ENCODE measurements at places on chromosomes 13 and 19. TPM values are rescaled to one million over a fixed set of nuclear protein-coding genes. Genes with fewer than 3 reads are reported as not detected.

Gene GPR4
- total RNA-seq: not detected

Gene PNMA8B
- total RNA-seq: not detected

Gene SWSAP1
- total RNA-seq: 2.6 TPM

Gene SYNE4
- 3.2 TPM for total RNA-seq

Gene ELSPBP1
- not detected for total RNA-seq

Gene KLF12
- 28.1 TPM for total RNA-seq

Gene ZNF296
- total RNA-seq: 5.3 TPM

DNA sequence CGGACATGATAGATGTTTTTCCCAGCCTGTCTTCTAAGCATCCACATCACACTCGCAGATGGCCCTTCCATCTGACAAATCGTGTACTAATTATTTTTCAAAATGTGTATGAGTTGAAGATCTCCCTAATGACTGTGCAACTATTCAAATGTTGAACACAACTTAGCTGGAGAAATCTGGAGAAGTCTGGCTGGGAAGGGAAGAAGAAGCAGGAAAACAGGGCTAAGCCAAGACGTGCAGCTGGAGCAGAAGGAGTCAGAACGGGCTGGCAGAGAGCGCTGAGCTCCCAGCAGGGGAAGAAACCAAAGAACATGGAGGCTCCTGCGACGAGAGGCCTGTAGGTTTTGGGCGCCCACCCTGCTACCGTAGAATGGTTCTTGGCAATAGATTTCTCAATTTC, 13.2 kb upstream of the LATS2 start:
- peak; percentile 30 for DNase-seq

DNA sequence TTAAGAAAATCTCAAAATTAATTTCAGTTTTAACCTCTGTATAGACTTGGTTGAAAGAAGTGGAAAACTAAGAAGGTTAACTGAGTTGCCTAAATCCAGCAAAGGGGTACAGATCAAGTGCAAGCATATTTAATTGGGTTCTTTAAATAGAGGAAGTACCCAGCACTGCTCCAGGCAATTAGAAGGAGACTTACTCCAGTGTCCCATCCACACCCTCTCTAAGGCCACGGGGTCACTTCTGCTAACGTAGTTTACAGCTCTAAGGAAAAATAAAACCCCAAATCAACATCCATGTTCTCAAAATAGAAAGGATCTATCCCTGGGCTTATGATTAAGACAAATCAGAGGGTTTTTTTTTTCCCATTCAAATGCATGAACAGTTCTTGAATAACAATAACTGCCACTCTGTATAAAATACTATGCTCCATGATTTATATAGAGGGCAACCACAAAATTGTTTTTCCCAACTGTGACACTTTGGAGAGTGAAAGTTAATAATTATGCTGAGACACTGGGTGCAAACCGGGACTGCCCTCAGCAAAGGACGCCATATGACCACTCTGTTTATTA, 4.6 kb downstream of the FRY start:
- no peak for DNase-seq

DNA sequence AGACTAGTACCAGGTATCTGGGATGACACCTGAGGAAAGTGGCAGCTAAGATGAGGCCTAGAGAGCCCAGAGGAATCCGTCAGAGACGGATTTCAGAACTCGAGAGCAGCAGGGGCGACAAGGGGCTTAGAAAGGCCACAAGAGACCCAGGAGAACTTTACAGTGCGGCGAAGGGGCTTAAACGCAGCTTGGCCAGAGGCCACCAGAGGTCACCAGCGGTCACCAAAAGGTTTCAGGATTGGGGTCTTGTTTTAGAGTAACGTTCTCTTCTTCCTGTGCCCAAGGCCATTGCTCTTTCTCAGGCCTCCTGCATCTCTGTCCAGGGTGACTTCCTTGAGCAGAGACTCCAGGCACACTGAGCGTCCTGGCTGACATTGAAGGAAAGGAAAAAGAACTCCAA, 2.2 kb downstream of the ZSCAN22 start:
- peak; percentile 51 for DNase-seq

- DNase-seq: no peak
These were observed 11.6 kb downstream of the URI1 start for GRCh38 chr19:29953352-29954247.

DNA sequence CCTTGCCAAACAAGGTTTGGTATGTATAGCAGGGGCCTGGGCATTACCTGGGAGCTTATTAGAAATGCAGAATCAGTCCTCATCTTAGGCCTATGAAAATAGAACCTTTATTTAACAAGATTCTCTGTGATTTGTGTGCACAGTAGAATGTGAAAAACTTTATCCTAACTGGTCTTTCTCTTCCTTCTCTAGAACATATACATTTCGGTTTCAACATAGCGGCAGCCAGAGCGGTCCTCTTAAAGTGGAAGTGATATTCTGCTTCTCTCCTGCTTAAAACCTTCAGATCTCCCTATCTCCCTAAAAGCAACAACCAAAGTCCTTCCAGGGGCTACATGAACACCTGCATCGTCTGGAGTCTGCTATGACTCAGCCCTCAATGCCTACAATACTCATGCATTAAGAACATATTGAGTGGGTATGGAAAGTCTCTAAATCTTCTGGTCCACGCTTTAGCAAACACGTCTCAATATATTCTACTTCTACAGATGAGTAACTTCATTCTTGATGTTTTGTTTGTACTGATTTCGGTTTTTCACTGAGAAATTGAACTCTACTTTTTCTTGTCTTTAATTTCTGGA, 84.5 kb downstream of the SPRY2 start:
- no peak for DNase-seq

DNA sequence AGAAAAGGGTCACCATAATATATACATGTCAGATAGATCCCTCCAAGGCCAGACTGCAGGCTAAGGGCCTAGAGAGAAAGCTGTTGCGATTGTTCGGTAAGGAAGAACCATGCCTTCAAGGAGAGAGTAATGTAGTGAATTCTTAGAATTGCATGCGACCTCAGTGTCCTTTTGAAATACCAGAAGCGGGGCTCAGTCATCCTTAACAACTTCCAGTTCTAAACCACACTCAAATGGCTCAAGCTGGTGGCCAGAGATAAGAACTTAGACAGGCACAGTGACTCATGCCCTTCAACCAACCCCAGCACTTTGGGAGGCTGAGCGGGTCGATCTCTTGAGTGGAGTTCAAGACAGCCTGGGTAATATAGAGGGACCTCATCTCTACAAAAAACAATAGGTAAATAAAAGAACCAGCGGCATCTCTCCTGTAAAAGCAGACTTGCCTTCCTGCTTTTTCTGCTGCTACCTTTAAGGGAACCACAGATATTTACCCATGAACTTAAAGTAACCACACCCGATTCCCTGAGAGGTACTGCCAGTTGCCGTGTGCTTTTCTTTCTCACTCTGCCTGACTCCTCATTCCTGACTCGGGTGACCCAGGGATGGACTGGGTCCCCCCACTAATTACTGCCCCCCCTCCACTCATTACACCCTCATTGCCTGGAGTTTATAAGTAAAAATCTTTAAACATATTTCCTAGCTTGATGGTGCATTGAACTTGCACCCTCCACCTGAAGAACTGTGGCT, 15.4 kb upstream of the SIGLEC6 start:
- peak; percentile 55 for DNase-seq

DNA sequence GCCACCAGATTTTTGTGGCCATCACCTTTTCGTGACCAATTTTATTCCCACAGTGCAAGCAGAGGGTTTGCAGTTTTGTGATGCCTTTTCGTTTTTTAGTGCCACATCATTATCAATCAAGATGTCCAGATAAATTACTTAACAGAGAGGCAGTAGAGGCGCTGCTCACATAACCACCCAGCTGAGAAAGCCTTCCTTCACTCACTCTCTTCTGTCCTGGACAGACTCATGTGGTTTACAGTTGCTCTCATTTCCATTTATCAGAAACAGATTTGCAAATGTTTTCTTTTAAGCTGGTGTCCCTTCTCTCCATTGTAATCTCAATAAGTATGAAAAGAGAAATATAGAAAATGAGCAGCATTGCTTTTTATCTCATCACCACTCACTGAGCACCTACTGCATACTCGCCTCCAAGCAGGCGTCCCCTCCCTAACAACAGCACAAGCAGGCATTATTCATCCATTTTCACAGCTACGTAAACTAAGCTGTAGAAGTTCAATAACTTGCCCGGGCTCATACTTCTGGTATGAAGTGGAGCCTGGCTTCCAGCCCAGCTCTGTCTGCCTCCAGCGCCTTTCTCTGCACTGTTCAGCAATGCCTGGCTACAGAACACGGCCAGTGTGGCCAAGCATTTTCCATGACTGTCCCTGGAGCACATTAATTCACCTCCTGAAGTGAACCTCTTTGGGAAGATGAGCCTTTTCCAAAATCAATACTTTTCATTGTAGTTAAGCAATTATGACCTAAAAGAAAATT, 34.6 kb upstream of the KATNAL1 start:
- no peak for DNase-seq

GRCh38 chr13:33489563-33489962, 204.0 kb upstream of the STARD13 start:
- no peak for DNase-seq

GRCh38 chr13:32969516-32969941, 46.7 kb upstream of the KL start:
- DNase-seq: no peak

DNA sequence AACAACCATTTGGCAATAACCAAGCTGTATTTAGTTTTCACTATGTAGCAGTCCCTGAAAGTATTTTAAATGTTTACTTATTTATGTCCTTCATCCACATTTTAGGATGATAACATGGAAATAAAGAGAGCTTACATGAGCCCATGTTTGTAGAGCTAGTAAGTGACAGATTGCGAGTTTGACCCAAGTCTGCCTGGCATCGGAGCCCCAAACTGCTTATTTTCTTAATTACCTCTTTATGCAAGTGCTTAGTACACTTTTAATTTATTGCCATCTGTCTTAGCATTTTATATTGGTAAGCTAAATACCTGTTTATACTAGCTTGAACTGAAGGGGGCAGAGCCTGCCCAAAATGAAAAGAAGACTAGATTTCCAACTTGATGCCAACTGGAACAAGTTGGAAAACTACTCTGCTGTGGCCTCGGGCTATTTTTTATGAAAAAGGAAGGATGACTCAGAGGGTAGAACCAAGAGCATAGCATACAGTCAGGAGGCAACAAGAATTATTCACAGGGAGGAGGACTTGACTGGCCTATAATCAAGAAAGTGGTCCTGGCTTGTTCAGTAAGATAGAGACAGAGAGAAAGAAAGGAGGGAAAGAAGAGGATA, 150.2 kb downstream of the NDFIP2 start:
- no peak for DNase-seq

- no peak for DNase-seq
These were observed 1861.3 kb downstream of the PCDH9 start for GRCh38 chr13:65368832-65369231.

GRCh38 chr19:45793876-45794275, 1.2 kb upstream of the DMWD start:
- DNase-seq: no peak

GRCh38 chr13:38366954-38367645, 17.4 kb downstream of the UFM1 start:
- DNase-seq: no peak

GRCh38 chr13:77412116-77412635, 85.3 kb upstream of the MYCBP2 start:
- no peak for DNase-seq

- no peak for DNase-seq
These were observed 21.2 kb upstream of the TOMM40 start for GRCh38 chr19:44869733-44870470.

DNA sequence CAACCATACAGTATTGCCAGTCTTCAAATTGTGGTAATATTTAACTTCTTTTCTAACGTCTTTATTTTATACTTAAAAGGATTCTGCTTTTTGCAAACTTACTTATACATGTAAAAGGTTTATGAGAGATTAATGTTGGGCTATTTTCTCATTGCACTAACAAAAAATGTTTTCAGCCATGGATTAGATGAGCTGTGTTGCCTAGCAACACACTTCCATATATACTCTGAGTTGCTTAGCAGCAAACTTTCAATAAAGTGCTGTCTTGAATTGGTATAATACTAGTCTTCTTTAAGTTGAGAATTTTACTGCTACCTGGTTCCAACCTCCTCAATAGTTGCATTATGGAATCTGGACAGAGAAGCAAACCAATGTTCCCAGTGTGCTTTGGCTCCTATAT, 777.4 kb upstream of the PCDH9 start:
- DNase-seq: no peak

- DNase-seq: no peak
These were observed 7.2 kb downstream of the GJB2 start for GRCh38 chr13:20185366-20186056.

GRCh38 chr13:75838366-75839005, 202.4 kb downstream of the LMO7 start:
- DNase-seq: no peak

- DNase-seq: no peak
These were observed 21.3 kb downstream of the ZNF77 start for GRCh38 chr19:2923510-2923909.

- peak; percentile 74 for DNase-seq
These were observed 557 bp downstream of the PSPC1 start for GRCh38 chr13:19782049-19782726.

DNA sequence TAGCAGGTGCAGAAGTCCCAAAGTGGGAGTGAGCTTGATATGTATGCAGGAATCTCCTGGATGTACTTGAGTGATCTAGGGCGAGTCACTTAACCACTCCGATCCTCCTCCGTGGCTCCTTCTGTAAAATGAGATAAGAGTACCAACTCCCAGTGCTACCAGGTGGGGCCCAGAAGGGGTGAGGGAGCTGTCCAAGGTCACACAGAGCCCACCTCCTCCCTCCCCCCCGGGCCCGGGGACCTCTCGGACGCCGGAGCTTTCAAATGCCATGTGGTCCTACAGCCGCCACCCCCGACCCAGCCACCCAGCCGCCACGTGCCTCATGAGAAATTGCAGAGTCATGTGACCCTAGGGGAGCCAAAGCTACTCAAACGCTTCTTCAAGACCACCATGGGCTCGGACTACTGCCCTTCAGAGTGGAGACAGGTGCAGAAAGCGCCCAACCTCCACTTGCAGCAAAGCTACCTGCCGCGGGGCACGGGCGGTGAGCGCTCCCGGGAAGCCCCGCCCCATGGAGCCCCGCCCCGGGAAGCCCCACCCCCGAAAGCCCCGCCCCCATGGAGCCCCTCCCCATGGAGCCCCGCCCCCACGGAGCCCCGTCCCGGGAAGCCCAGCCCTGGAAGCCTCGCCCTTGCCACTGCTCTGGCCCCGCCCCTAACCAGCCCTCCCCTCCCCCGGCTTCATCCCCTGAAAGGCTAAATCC, 10.1 kb upstream of the ZNF358 start:
- DNase-seq: no peak

DNA sequence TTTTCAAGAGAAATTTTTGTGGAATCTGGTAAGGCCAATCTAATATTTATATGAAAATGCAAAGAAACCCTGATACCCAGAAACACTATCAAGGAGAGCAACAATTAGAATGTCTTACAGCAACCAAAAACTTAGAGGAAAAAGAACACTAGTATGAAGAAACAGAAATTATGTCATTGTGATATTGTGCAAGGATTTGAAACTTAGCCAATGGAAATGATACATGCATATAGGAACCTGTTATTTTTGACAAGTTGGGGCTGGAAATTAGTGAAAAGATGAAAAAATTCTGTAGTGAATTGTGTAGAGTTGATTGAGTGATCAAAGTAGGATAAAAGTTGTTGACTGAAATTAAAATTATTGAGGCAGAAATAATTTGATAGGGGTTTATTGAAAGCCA, 792.6 kb upstream of the SLITRK6 start:
- DNase-seq: no peak

Data from activated CD8-positive, alpha-beta memory T cell treated with anti-CD3 and anti-CD28 coated beads, Interleukin-2, amount 10 ng/mL, durations not matched to agents 7 days and 5 days (primary cell).